NCI-H524 treated with DMSO at 0.1 percent for 48 hours (cell line): ENCODE measurements at places on chromosomes 4 and X.

GRCh38 chr4:167233685-167234315 lies 494 bp downstream of the SPOCK3 start:
- no peak for DNase-seq

DNA sequence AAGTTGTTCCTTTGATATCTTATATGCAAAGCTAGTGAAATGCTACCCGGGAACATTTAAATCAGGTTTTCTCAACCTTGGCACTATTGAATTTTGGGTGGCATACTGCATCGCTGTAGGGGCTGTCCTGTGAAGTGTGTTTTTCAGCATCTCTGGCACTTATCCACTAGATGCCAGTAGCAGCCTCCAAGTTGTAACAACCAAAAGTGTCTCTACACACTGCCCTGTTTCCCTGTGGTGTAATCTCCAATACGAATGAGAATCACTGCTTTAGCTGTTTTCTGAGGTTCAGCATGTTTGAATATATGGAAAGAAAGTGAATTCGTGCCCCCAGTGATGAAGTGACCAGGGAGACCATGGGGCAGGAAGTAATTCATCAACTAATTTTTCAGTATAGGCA lies 551.6 kb upstream of the PRKX start:
- DNase-seq: no peak

GRCh38 chr4:133981327-133981726 lies 220.3 kb downstream of the PABPC4L start:
- DNase-seq: no peak

DNA sequence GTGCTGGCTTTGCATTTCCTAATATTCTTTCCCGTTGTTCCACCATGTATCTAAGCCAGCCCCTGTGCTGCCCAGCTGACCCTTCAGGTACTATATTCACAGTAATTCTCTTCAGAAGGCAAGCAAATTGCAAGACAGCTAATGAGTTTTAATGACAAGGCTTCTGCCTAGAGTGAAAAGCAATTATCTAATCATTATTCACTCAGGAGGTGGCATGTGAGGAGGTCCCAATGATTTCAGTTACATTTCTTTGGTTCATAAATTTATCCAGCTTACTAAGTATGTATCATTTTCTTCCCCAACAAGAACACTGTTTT lies 123.0 kb downstream of the RASGEF1B start:
- no peak for DNase-seq

DNA sequence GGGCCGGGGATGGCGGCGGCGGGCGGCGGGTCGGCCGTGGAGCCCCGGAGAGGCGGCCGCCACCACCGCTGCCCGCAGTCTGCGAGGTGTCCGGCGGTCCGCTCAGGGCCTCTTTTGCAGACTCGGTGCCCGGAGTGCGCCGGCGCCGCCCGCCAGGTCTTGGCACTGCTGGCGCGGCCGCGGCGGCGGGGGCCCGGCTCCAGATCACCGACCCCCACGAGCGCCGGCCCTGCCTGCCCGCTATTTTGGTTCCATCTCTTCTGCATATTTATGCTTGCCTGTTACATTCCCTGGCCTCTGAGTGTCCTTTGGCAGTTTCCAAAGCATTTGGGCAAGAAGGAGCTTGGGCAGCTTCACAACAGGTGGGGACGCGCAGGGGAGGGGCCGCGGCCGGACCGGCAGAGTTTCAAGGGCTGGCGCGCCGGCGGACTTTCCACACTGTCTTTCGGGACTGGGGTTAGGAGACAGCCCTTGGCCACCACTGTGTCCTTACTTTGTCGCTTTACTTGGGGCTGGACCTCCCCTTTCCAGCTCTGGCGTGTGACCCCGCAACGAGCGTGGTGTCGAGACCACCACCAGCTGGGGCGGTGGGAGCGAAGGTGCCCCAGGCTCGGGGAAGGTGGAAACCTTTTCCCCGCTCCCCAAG lies 668 bp upstream of the TAPT1 start:
- DNase-seq: no peak

- no peak for DNase-seq
These were observed 13.2 kb upstream of the SH3TC1 start for GRCh38 chr4:8185930-8186329.

GRCh38 chrX:9122519-9123245 lies 88.8 kb upstream of the FAM9B start:
- DNase-seq: no peak

GRCh38 chr4:177441061-177441802 lies 1.0 kb downstream of the AGA start:
- no peak for DNase-seq

GRCh38 chr4:111635646-111636045 lies 509.6 kb upstream of the FAM241A start:
- DNase-seq: no peak

- no peak for DNase-seq
These were observed 105.8 kb downstream of the CXCL13 start for GRCh38 chr4:77711469-77711868.

GRCh38 chrX:115266300-115266699 lies 23.2 kb upstream of the LUZP4 start:
- no peak for DNase-seq

- DNase-seq: no peak
These were observed 67.3 kb downstream of the PSAPL1 start for GRCh38 chr4:7367406-7367805.

DNA sequence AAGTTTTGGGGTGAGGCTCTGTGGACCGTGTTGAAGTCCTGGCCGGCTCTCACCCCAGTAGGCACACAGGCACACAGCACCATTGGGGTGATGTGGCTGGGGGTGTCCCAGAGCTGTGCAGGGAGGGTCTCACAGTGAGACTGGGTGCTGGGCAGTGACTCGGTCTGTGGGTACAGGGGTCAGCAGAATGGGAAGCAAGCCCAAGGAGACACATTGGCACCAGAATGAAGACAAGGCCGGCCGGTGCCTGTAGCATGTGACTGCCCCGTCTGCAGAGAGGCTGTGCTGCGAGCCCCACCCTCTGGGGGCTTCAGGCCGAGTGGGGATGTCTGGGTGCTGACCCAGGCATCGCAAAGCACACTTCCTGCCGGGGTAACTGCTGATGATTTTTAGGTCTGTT lies 5.2 kb downstream of the MAEA start:
- DNase-seq: no peak

DNA sequence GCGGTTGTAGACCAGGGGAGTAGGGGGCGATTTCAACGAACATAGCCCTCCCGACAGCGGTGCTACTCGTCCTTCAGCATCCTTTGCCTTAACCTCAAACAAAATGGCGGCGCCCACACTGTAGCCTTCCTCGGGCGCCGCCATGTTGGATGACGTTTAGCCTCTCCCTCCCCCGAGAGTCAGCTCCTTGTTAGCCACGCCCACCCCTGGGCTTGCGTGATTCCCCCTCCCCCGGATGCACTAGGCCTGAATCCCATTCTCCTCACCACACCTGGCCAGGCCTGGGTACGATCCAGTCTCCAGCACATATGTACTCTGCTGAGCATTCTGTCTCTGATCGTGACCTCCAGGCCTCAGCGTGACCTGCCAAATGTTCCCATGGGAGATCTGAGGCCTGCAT lies 49.0 kb upstream of the ZNF157 start:
- no peak for DNase-seq

DNA sequence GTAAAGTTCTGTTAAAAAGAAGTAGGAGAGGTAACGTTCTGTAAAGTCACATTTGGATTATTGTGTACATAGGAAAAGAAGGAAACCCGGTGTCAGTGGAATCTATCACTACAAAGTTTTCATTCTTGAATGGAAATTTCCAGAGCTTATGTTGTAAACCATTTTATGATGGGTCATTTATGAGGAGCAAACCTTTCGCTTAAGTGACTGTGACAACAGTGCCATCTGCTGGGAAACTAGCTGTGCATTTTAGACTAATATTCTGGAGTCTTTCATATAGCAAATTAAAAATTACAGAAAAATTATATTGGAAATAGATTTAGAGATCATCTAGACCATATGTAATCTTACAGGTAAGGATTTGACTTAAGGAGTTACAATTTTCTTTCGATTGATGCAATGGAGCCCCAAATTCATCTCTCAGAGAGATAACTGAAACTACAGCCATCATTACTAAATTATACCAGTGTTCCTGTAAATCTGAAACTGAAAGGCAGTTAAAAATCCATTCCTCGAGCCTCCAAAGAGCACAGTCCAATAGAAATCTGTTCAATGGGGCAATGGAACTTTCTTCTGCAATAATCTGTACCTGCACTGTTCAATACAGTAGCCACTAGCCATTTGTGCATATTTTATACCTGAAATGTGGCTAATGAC lies 26.9 kb downstream of the ASB9 start:
- peak; percentile 13 for DNase-seq

DNA sequence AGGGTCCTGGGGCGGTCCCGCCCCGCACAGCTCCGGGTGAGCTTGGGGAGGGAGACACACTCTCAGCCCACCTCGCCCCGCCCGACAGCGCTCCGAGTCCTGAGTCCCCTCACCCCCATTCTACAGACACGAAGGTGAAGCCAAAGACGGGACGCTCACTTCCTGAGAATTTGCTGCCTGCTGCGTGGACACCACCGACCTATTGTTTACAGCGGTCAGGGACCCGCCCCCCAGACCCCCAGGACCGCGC lies 796 bp upstream of the ZNF141 start:
- DNase-seq: no peak

- no peak for DNase-seq
These were observed 85.5 kb downstream of the NFKB1 start for GRCh38 chr4:102586644-102587021.

DNA sequence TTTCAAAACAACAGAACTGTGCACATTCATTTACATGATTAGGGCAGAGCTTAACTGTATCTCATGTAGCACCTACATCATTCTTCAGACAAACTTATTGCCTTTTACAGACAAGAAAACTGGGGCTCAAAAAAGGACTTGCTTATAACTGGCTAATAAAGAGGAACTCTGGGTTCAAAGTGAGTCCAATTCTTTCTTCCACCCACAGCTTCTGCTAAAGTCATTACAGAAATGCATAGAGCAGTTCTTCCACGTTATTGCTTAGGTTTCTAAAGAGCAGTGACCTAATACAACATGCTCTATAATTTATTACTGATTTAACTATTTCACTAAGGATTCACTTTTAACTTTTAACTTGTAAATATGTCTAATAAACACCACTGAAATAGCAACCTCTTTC lies 60.6 kb downstream of the ELOVL6 start:
- DNase-seq: no peak

- no peak for DNase-seq
These were observed 64.4 kb downstream of the CHST7 start for GRCh38 chrX:46637938-46638337.

DNA sequence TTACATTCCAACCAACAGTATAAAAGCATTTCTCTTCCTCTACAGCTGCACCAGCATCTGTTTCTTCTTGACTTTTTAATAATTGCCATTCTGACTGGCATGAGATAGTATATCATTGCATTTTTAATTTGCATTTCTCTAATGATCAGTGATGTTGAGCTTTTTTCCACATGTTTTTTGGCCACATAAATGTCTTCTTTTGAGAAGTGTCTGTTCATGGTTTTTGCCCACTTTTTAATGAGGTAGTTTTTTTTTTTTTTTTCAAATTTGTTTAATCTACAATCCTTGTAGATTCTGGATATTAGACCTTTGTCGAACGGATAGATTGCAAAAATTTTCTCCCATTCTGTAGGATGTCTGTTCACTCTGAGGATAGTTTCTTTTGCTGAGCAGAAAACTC lies 39.5 kb upstream of the TBC1D19 start:
- DNase-seq: no peak

GRCh38 chr4:59655996-59656395 lies 1544.1 kb upstream of the ADGRL3 start:
- DNase-seq: peak; percentile 91

- DNase-seq: no peak
These were observed 17.2 kb upstream of the POLA1 start for GRCh38 chrX:24676403-24677024.

- no peak for DNase-seq
These were observed 254.0 kb downstream of the TMA16 start for GRCh38 chr4:163748449-163748848.

DNA sequence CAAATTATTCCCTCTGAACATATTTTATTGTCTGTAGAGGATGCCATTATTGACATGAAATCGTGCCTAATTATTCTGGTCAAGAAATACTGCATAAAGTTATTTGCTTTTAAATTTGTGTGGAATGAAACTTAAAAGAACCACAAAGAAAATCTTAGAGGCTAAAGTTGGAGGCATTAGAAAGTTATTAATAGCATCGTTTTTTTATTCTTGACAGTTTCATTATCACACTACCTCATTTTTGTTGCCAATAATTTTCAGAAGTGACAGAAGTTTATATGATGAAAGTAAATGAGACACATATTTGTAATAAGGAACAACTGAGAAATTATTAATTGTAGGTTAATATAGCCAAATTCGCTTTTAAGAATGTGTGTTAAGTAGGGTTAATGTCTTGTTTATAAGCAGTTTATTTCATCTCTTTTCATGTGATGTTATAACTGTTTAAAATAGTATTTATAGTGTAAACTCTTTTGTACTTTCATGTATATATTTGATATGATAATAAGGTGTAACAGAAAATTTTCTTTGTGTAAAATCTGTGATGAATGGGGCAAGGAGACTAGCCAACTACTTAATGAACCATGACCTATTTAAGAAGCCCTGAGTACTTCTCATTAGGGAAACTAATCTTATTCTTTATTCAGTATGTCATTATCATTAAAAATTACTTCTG lies 54.5 kb upstream of the GRIA2 start:
- no peak for DNase-seq

- DNase-seq: no peak
These were observed 297.0 kb upstream of the FAT1 start for GRCh38 chr4:187020676-187021075.

- no peak for DNase-seq
These were observed 1049.2 kb upstream of the INTU start for GRCh38 chr4:126583509-126583908.

DNA sequence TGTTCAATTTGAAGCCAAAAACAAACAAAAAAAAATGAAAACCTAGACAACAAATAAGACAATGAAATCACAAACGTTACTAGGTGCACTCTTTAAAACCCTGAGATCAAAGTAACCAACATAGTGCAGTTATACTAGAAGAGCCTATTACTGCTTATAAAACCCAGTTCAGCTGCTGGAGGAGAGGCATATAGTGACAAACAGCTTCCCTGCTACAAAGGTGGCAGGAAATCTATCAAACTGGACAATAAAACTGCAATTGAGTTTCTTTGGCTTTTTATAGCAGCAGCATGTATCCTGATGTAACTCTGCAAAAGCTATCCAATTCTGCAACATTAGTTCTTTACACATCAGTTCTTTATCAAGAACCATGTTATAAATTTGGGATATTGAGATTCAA lies 155.6 kb downstream of the LRBA start:
- DNase-seq: no peak

DNA sequence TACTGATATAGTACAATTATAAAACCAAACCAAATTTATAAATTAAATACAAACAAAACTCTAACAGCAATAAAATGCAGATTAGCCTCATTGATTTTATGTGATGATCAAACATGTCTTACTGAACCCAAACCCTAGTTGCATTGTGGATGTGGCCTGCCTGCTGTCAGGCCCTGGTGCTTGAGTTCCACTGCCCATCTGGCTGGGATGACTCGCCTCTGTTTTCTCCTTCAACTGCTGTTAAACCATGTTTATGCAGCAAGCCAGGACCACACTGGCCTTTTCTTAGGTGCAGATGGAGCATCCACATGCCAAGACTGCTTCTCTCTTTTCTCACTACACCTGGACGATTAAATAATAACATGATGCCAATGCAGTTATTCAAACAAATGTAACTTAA lies 22.6 kb downstream of the NAP1L5 start:
- DNase-seq: peak; percentile 11
